ENCODE measurements at places on chromosomes 3 and 15. TPM values are rescaled to one million over a fixed set of nuclear protein-coding genes. Genes with fewer than 3 reads are reported as not detected.

Gene GPR149
- 0.15 TPM for polyA plus RNA-seq

Gene ITGA11
- 3.1 TPM for polyA plus RNA-seq

DNA sequence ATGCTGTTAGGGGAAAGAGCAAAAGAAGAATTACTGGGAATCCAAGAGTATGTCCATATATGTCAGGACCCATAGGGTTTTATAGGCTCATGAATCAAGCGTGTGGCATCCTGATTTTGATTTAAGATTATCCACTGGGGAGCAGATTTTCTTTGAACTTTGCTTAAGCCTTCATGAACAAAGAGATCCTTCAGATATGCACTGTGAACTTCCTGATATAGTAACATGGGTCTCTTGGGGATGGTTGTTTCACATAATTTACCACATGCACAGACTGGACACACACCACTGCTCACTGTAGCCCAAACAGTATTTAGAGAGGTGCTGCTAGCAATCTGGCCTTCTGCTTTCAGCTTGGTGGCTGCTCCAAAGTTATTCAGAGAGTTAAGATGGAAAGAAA is 200.9 kb upstream of the ZPLD1 start:
- no peaks in the 10 kb centered on the region for H3K36me3 ChIP-seq
- H3K4me3 ChIP-seq, result no peak overlapping the region
- no peak for DNase-seq

GRCh38 chr15:51251556-51251955 is 86.8 kb downstream of the CYP19A1 start:
- H3K4me1 ChIP-seq, result no peaks in the 10 kb centered on the region
- no peak for DNase-seq
- H3K27me3 ChIP-seq, result no peaks in the 10 kb centered on the region
- no peak overlapping the region for H3K4me3 ChIP-seq

DNA sequence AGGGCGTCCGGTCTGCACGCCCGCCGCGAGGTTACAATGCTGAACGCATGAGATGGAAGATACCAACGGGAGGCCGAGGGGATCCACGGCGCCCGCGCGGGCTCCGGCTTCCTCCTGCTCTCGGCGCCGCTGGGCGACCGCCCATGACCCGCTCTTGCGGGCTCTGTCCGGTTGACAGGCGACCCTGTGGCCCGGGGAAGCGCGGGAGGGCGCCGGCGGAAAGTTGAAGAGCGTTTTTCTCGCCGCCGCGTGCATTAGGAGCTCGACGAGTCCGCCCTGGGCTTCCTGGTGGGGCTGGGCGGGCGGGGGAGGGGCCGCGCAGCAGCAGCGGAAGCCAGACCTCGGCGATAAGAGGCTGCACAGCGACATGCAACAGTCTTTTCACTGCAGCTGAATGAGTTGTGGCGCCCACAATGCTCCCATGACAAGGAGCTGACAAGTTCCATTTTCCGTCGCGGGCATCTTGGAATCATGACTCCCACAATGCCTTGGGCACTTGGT is at the start of gene MBNL1:
Gene MBNL1 (plus strand): TSS at position 375 of the 501 bp plus-strand sequence. CDS start 31,265 bp downstream, outside the sequence.
- H3K27ac ChIP-seq, result peak within 1 kb of the TSS; percentile 98
- no peaks in the 10 kb centered on the region for H3K36me3 ChIP-seq
- peak within 1 kb of the TSS; percentile 86 for H3K4me3 ChIP-seq
- peaks cover 19% of the 10 kb centered on the region for H3K4me1 ChIP-seq

GRCh38 chr3:180747805-180748361 is 68.6 kb upstream of the CCDC39 start:
- H3K27me3 ChIP-seq, result no peaks in the 10 kb centered on the region
- DNase-seq, result peak; percentile 0
- H3K4me3 ChIP-seq, result no peak overlapping the region
- H3K27ac ChIP-seq, result no peak overlapping the region

DNA sequence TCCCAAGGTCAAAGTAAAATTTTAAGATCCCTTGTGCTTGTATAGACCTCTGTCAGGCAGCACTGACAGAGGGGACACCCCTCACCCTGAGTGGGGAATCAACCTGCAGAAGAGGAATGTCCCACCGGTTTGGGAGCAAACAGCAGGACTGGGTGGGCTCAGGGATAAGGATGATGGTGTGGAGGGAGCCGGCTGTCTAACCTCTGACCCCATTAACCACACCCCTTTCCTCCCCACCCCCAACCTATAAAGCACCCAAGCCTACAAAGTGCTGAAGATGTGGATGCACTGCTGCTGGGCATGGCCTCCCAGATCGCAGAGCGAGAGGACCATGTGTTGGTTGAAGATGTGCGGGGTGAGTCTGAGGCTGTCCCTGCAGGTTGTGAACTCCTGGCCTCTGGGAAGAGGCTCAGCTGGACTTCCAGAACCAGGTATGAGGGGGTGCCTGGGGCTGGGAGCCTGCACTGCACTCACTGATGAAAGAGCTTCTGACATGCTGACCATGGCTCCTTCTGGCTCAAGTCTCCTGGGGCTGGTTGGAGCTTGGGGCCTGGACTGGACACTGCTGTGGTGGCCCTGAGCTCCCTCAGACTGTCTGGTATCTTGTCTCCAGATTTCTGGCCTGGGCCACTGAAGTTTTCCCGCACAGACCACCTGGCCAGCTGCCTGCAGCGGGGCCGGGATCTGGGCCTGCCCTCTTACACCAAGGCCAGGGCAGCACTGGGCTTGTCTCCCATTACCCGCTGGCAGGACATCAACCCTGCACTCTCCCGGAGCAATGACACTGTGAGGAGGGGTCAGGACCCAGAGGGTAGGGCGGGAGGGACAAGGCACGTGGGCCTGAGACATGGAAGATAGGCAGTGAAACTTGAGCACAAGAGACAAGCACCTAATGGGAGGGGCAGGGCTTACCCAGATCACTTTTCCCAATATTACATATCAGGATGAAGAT is 9.3 kb downstream of the DUOX1 start:
- no peak for DNase-seq
- H3K4me1 ChIP-seq, result no peaks in the 10 kb centered on the region
- peaks cover 38% of the 10 kb centered on the region for H3K27me3 ChIP-seq
- H3K4me3 ChIP-seq, result no peak overlapping the region
- no peaks in the 10 kb centered on the region for H3K36me3 ChIP-seq
- H3K27ac ChIP-seq, result no peak overlapping the region

DNA sequence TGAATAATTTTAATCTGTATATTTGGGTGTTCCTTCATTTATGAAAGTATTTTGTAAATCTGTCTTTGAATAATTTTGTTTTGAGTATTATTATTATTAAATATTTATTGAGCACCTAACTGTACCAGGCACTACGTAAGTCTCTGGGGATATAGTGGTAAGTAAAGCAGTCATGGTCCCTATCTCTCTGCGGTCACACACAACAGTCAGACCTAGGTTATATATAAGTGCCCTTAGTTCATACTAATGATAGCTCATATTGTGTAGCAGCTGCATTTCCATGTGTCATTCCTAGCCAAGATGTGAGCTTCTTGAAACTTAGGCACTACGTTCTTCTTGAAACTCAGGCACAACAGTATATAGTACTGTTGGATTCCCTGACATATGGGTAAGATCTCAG is 12.4 kb downstream of the NKTR start:
- H3K4me1 ChIP-seq, result peaks cover 5% of the 10 kb centered on the region
- DNase-seq, result no peak
- no peaks in the 10 kb centered on the region for H3K27me3 ChIP-seq
- H3K36me3 ChIP-seq, result peaks cover 5% of the 10 kb centered on the region
- H3K27ac ChIP-seq, result no peak overlapping the region

GRCh38 chr3:193897288-193897687 is 238.7 kb upstream of the HES1 start:
- no peak overlapping the region for H3K4me3 ChIP-seq
- H3K27me3 ChIP-seq, result peaks cover 3% of the 10 kb centered on the region
- DNase-seq, result peak; percentile 66
- peaks cover 18% of the 10 kb centered on the region for H3K4me1 ChIP-seq
- H3K27ac ChIP-seq, result no peak overlapping the region

- no peak overlapping the region for H3K27ac ChIP-seq
- H3K4me3 ChIP-seq, result no peak overlapping the region
- peaks cover under 1% of the 10 kb centered on the region for H3K4me1 ChIP-seq
These were observed 6.4 kb downstream of the DUT start for GRCh38 chr15:48337607-48338006.

GRCh38 chr3:165133188-165133899 is 55.0 kb upstream of the SI start:
- no peaks in the 10 kb centered on the region for H3K27me3 ChIP-seq
- no peaks in the 10 kb centered on the region for H3K36me3 ChIP-seq
- peak; percentile 0 for DNase-seq
- H3K4me1 ChIP-seq, result no peaks in the 10 kb centered on the region
- no peak overlapping the region for H3K4me3 ChIP-seq

DNA sequence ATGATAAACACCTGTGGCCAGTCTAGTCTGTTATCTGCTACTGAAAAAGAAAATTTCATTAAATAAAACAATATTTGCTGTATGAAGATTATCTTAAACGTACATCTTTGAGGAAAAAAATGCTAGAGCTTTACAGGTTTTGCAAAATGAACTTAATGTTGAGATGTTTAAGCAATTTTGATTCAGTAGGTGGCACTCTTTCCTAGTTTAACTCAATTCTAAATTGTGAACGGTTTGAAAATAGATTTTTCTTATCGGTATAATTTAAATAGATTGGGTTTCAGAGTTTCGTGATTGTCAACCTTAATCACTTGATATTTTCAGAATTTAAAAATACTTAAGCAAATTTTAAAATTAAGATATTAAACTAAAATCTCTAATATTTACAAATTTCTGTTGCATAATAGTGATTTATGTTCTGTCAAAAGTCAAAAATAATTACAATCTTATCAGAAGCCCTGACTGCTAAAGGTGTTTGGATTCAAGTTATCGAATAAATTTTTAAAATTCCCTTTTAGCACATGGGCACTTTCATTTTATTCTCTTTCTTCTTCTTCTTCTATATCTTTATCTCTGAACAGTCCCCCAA is 7.0 kb upstream of the RNF111 start:
- no peaks in the 10 kb centered on the region for H3K36me3 ChIP-seq
- peaks cover 4% of the 10 kb centered on the region for H3K27me3 ChIP-seq
- DNase-seq, result peak; percentile 53
- H3K4me1 ChIP-seq, result no peaks in the 10 kb centered on the region

GRCh38 chr3:41120460-41120859 is 78.8 kb upstream of the CTNNB1 start:
- H3K4me1 ChIP-seq, result peaks cover 23% of the 10 kb centered on the region
- no peaks in the 10 kb centered on the region for H3K36me3 ChIP-seq
- no peaks in the 10 kb centered on the region for H3K27me3 ChIP-seq

DNA sequence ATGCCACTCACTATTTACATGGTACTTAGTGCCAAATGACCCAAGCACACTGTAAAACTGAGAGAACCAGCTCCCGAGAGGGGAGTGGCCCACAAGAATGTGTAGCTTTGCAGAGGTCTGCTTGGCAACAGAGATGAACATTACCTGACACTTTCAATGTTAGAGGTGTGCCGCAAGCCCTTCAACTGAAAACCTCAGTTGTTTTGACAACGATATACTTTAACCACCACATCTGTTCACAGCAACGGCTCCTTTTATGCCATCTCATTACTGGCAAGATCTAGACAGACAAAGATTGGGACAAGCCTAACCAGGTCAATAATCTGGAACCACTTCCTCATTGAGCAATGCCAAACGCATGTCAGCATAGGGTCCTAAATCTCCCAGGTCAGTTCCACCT is 23.7 kb downstream of the NEK10 start:
- no peaks in the 10 kb centered on the region for H3K4me1 ChIP-seq
- no peaks in the 10 kb centered on the region for H3K27me3 ChIP-seq
- H3K4me3 ChIP-seq, result no peak overlapping the region

DNA sequence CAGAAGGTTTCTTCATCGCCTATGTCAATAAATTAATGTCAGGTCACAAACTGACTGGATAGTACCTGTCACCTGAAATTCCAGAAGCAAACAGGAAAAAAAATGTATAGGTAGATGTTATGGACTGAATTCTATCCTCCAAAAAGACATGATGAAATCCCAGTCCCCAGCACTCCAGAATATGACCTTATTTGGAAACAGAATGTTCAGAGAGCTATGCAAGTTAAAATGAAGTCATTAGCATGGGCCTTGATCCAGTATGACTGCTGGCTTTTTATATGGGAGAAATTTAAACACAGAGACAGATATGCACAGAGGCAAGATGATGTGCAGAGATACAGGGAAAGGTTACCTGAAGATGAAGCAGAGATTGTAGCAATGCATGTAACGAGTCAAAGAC is 953.4 kb downstream of the ZPLD1 start:
- H3K27me3 ChIP-seq, result no peaks in the 10 kb centered on the region
- no peak overlapping the region for H3K4me3 ChIP-seq
- peak; percentile 27 for DNase-seq
- no peak overlapping the region for H3K27ac ChIP-seq
- no peaks in the 10 kb centered on the region for H3K4me1 ChIP-seq
- no peaks in the 10 kb centered on the region for H3K36me3 ChIP-seq

DNA sequence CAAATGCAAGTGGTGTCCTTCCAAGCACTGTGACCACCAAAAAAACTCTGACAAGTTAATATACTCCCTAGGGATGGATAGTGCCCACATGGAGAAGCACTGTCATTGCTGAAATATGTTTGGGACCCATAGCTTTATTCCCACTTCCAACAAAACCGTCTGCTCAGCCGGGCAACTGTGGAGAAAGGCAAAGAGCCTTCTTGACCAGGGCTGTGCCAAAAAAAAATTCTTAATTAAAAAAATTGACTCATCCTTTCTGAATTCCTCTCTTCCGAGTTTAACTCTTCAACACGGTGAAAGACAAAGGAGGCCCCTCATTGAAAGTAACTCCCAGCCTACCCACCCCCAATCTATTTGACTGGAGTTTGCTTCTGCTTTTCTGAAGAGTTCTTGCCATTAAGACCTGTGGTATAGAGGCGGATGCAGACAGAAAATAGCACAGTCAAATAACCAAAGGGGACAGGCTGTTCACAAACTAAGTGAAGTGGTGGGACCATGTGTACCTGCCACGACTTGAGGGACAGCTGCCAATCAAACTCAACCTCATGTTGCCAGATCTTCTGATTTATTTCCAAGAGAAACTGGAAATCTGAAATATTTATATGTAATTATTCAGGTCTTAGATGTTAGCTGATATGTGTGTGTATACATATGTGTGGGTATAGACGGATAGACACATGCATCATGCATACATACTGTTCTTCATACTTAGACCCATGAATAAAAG is 135.4 kb upstream of the PFN2 start:
- no peak overlapping the region for H3K4me3 ChIP-seq
- peaks cover 3% of the 10 kb centered on the region for H3K4me1 ChIP-seq
- H3K27me3 ChIP-seq, result no peaks in the 10 kb centered on the region
- H3K27ac ChIP-seq, result no peak overlapping the region
- no peak for DNase-seq
- no peaks in the 10 kb centered on the region for H3K36me3 ChIP-seq

DNA sequence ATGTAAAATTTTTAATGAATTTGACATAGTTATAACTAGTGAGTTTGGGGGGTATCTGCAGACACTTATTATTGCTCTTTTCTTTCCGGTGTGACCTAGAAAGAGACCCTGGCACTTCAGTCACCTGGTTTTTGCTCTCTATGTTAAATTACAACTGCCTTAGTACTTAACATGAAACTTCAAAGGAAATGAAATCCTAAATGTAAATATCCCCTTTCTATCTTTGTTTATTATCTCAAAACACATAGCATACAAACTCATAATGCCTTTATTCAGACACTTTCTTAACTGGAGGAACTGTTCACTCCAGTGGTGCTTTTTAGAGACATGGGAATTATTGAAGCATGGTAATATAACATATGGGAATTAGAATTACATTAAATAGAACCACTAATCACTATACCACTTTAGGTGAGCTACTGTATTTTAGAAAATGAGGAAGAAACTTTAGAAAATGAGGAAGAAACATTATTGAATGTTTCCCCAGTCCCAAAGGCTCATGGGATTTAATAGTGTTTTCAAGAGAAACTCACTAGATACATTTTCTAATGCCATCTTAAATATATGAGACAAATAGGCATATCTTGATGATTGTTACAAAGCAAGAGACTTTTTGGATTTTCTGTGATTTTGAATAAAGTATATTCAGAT is 119.5 kb upstream of the MLF1 start:
- H3K4me1 ChIP-seq, result no peaks in the 10 kb centered on the region
- DNase-seq, result no peak
- H3K27ac ChIP-seq, result no peak overlapping the region
- no peaks in the 10 kb centered on the region for H3K36me3 ChIP-seq

Gene HYKK
- polyA plus RNA-seq, result 2.2 TPM

Gene GABRR3
- not detected for polyA plus RNA-seq

Data from muscle of leg (tissue), 16 donors.